ENCODE measurements at places on chromosomes 5 and 9.
A peak's percentile ranks its signal among the peaks of the same experiment; 100 is the strongest.

DNA sequence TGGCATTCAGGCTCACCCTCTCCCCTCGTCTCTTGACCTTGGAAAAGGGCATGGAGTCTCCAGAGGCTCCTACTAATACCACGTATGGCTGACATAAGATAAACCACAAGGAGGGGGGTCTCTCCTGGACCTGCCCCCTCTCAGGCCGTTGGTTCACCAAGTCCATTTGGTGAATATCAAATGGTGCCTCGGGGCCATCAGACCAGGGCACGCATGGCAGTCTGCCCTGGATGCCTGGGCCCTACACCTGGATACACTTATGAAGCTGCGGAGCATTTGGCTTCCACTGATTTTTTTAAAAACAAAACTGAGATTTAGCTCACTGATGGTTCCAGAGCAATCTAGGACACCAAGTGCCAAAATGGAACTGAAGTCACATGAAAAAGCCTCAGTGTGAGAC is 40.3 kb upstream of the ZNF622 start:
- DNase-seq = no peak

- DNase-seq = no peak
These were observed 158.4 kb downstream of the COL23A1 start for GRCh38 chr5:178431782-178432165.

GRCh38 chr9:99167694-99168093 is 54.0 kb downstream of the ALG2 start:
- no peak for DNase-seq

DNA sequence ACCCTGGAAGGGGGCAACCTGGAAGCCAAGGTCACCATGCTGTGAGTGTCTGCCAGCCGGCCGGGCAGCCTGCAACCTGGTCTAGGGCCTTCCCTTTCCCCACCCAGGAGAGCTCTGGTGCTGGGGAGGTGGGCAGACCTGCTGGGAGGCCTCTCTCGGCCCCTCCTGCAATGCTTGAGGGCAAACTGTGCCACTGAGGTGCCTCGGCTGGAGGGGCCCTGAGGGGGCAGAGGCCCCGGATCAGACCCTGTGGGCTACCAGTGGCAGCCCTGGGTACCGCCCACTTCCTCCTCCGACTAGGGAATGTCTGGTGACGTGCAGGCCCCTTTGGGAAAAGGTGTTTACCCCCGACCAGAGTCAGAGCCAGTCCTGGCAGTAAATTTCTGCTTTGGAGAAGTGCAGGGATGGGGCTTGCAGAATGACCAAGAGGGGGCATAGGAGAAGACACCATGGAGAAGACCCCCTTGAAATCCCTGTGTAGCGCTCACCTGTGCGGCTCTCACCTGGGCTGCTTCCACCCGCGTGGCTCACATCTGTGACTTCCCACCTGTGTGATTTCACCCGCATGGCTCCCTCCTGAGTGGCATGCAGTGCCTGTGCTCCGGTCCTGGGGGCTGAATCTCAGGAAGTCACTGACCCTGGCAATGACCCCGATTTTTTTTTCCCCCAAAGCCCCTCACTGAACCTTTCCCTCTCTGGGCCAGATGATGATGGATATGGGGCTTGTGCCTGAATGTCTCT is 1.1 kb downstream of the LCN1 start:
- no peak for DNase-seq

- DNase-seq = no peak
These were observed 24.9 kb downstream of the ARHGEF37 start for GRCh38 chr5:149605998-149606724.

- no peak for DNase-seq
These were observed 600.5 kb downstream of the NR2F1-AS1 start for GRCh38 chr5:92980491-92980890.

DNA sequence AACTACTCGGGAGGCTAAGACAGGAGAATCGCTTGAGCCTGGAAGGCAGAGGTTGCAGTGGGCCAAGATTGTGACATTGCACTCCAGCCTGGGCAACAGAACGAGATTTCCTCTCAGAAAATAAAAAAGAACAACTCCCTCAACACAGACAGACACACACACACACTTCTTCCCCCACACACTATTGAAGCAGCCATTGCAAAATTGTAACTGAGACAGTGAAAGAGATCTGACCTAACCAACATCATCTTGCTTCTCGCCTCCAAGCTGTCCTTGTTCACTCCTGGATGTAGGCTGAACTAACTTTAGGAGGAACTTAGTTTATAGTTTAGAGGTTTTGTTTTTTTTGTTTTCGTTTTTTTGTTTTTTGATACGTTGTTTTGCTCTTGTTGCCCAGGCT is 13.0 kb upstream of the PLIN2 start:
- no peak for DNase-seq

DNA sequence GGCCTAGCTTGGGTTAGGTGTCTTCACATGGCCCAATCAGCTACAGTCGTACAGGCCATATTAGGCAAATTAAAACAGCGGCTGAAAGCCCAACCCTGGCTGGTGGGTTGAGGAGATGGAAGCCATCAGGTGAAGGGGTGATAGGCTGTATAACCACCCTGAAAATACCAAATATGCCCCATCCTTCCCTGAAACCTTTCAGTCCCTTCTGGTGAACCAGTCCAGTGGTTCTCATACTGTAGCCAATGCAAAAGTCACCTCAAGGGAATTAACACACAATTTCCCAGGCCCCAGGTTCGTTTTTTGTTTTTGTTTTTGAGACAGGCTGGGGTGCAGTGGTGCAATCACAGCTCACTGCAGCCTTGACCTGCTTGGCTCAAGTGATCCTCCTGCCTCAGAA is 19.8 kb upstream of the KCNV2 start:
- DNase-seq = no peak

DNA sequence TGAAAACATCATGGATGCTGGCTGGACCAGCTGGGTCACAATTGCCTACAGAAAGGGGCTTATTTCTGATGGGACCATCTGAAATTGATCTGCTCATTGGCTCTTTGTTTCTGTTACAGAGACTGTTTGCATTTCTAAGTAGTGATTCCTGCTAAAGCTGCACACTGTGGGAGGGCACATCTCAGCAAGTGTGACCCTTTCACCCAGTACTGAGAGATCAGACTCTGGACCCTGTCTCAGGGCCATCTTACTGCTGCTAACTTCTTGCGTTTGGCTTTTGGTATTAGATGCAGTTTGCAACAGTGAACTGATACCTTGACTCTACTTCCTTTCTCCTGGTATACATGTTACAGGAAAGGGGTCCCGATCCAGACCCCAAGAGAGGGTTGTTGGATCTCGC is 24.5 kb upstream of the KDM4C start:
- DNase-seq = no peak

GRCh38 chr5:76175051-76175666 is 92.0 kb downstream of the SV2C start:
- DNase-seq = peak; percentile 32

DNA sequence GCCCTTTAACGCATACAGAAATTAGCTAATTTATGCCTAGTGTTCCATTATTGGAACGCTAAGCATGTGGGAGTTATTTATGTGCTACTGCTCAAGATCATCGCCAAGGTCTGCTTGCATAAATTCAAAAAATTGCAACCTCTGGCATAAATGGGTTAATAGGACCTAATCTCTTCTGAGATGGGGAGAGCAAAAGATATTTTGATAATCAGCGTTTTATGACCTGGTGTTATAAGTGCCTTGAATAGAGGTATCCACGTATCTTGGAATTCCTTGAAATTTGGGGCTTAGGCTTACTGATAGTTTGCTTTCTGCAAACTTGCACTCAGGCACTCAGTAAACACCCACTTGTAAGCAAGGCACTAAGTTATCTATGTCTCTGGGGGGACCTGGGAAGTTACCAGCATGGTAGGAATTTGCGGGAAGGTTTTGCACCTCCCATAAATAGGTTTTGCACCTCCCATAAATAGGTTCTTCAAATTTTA is 1.8 kb downstream of the SUB1 start:
- no peak for DNase-seq

GRCh38 chr9:70261131-70261870 is 2.5 kb downstream of the SMC5 start:
- no peak for DNase-seq

- no peak for DNase-seq
These were observed 29.2 kb downstream of the ANXA2R start for GRCh38 chr5:43010935-43011315.

DNA sequence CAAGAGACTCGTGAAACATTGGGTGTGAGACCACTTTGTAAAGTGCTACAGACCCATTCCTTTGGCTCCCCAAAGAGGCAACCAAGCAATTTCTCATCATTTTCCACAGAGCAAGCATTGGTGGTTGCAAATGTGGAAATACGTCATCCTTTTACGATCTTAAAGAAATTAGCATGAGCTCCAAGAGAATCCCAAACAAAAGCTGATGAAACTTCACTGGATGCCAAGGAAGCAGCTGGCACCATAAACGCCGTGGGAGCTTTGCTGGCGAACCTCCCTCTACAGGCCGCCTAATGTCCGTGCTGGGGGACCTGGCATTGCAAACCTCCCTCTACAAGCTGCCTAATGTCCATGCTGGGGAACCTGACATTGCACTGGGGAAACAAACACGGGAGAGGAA is 432.4 kb downstream of the ACTL7B start:
- DNase-seq = no peak

DNA sequence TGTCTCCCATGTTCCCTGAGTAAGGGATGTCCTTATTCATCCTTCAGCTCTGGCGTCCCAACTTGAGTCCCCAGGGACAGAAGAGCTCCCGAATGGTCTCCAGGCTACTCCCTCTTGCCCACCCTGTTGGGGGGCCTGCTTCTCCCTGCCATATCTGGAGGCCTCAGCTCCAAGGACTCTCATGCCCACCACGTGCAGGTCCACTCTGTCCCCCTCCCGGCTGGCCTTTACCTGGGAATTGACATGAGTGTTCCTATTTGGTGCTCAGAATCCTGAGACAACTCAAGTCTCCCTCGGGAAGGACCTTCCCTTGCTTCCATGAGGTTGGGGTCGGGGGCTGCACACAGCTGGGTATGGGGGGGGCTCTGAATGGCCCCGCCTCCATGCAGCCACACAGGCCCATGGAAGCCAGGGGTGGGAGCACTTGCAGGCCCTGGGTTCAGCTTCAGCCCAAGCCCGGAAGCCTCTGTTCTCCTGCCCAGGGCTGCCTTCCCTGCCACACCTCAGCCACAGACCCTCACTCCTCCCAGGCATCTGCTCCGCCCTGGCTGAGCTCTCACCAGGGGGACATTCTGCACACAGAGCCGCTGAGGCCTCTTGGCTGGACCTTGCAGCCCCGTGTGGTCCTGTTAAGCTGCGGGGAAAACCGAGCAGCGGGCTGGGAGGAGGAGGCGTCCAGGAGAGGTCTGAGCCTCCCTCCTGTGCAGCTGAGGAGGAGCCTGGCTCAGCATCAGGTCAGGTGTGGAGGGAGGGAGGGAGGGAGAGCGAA is 121.9 kb downstream of the PHF2 start:
- no peak for DNase-seq

DNA sequence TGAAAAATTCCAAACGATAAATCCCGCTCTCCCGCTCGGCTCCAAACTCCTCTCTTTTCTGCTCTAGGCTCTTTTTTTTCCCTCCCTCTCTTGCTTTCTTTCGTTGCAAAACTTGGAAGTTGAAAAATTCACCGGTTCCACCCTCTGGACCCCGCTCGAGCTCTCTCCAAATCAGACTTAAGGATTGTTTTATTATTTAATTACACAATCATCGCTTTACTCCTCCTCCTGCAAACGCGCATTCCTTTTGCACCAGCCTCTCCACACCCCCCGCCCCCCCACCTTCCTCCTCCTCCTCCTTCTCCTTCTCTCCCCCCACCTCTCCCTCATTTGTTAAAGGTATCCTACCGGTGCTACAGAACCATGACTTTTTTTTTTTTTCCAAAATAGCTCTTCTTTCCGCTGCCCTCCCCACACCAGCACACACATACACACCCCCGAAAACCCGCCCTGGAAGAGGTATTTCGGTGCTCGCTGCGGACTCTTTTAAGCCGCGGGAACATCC is 535 bp upstream of the NFIB start:
- DNase-seq = no peak

GRCh38 chr5:81265101-81265500 is 32.0 kb downstream of the CKMT2 start:
- no peak for DNase-seq

GRCh38 chr9:8555762-8556500 is 756.4 kb upstream of the DMAC1 start:
- DNase-seq = no peak

GRCh38 chr5:76947082-76947503 is 5.8 kb upstream of the CRHBP start:
- DNase-seq = no peak

Measured in stimulated activated CD8-positive, alpha-beta memory T cell treated with anti-CD3 and anti-CD28 coated beads, Interleukin-12 subunit alpha, Interleukin-12 subunit beta, amount 100 ng/mL, for 1 hour (primary cell).